Hair follicular keratinocyte (primary cell): ENCODE measurements at places on chromosomes 2 and 18. TPM values are rescaled to one million over a fixed set of nuclear protein-coding genes. Genes with fewer than 3 reads are reported as not detected.

CLEC4F gene
- not detected in 2 replicates for total RNA-seq

CDK5R2 gene
- 0.55 TPM in 1 of 2 replicates, not detected in the other for total RNA-seq

SPATA3 gene
- total RNA-seq = not detected in 2 replicates

OTOF gene
- not detected in 2 replicates for total RNA-seq

HOXD12 gene
- total RNA-seq = not detected in 2 replicates

ASAP2 gene
- 32.0 and 55.7 TPM in 2 replicates for total RNA-seq

RNU2-63P gene
- under 0.01 TPM in 1 of 2 replicates, not detected in the other for total RNA-seq

MROH2A gene
- total RNA-seq = 0.38 TPM in 1 of 2 replicates, not detected in the other

TYMS gene
- 12.8 and 32.8 TPM in 2 replicates for total RNA-seq

ALLC gene
- total RNA-seq = not detected in 2 replicates

CCDC121 gene
- 0.84 and 1.0 TPM in 2 replicates for total RNA-seq

IL36B gene
- total RNA-seq = not detected in 2 replicates

DSEL gene
- total RNA-seq = 1.6 and 2.2 TPM in 2 replicates

XDH gene
- 33.5 and 87.8 TPM in 2 replicates for total RNA-seq

GPR45 gene
- total RNA-seq = not detected in 2 replicates

MRPL44 gene
- total RNA-seq = 32.3 and 38.3 TPM in 2 replicates

ELOA2 gene
- not detected in 2 replicates for total RNA-seq

ACTG2 gene
- total RNA-seq = 0.15 TPM in 1 of 2 replicates, not detected in the other
